CD4-positive, alpha-beta T cell treated with Interleukin-1 beta for 1 hour (primary cell): ENCODE measurements at places on chromosomes 7 and 10.

- DNase-seq = peak; percentile 86
Observed at GRCh38 chr10:12448729-12449391, 99.5 kb downstream of the CAMK1D start.

- DNase-seq = no peak
Observed at GRCh38 chr7:3558400-3558799, 257.3 kb downstream of the SDK1 start.

DNA sequence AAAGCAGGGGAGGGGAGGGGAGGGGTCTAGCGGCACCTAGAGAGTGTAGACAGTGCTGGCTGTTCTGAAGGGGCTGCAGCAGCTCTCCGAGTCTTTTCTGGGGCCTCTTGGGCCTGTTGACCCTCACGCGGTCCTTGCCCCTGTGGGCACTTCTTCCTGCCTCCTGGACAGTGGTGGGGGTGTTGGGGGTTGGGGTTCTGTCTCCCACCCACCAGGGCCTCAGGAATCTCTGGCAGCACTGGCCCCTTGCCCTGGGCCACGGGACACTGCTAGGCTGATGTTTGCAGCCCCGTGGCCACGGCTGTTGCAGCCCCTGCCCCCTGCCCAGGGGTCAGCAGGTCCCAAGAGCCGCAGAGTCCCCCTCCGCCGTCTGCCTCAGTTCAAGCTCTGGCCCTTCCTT lies 68.9 kb upstream of the INPP5A start:
- no peak for DNase-seq

DNA sequence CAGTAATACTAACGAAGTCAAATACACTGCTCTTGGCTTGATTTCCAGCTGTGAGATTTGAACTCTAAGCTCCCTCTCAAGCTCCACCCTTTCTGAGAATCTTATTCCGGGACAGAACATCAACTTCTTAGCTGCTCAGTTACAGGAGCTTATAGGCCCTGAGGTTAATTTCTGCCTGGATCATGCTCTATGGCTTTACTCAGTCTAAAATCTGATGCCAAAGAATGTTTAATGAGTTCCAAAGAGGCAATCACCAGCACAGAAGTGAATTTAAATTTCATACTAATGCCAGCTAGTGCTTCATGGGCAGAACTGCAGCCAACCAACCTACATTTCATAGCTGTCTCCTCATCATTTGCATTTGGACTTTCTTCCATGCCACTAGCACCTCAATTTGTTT lies 707.2 kb downstream of the MAGI2 start:
- DNase-seq = no peak

DNA sequence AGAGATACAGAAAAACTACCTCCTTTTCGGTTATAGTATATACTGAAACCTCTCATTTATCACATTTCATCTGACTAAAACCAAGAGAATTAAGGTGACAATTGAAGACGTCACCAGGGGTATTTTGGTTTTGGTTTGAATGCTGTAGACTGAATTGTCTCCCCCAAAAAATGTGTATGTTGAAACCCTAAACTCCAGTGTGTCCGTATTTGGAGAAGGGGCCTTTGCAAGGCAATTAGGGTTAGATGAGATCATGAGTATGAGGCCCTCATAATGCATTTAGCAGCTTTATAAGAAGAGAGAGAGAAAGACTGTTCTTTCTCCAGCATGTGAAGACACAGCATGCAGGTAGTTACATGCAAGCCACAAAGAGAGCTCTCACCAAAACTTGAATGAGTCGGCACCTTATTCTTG lies 59.5 kb downstream of the CACNA2D1 start:
- DNase-seq = no peak

DNA sequence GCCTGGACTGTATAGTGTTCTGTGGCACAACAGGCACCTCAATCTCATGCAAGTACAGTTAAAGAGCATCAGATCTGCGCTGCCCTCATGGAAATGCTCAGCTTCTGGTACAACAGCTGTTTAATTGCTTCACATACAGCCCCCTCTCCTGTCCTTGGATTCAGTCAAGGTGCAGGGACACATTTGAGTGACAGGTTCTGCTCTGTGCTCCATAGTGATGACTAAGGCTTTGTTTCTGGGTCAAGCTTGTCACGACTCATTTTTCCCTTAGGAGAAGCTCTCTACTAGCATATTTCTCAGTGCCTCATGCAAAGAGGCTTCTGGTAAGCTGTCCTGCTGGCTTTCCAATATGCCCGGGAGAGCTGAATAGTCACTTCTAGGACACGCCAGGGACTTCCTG lies 26.8 kb upstream of the MYO3A start:
- no peak for DNase-seq

GRCh38 chr7:15087771-15088170 lies 185.2 kb upstream of the DGKB start:
- DNase-seq = no peak
